Stimulated activated CD8-positive, alpha-beta memory T cell treated with anti-CD3 and anti-CD28 coated beads, Interleukin-4, amount 100 ng/mL, for 1 hour (primary cell): ENCODE measurements at places on chromosomes 6 and 20.

- no peak for DNase-seq
Measured at GRCh38 chr6:51199733-51200260, 381.1 kb downstream of the TFAP2B start.

DNA sequence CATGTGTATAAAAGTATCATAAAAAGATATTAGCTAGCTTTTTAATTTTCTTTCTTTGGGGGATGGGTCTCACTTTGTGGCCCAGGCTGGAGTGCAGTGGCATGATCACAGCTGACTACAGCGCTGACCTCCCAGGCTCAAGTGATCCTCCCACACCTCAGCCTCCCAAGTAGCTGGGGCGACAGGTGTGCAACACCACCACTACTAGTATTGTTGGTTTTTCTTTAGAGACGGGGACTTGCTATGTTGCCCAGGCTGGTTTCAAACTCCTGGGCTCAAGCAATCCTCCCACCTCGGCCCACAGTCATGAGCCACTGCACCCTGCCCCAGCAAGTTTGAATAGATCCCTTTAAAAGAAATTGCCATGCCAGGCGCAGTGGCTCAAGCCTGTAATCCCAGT is 6.5 kb downstream of the TCFL5 start:
- DNase-seq: no peak

DNA sequence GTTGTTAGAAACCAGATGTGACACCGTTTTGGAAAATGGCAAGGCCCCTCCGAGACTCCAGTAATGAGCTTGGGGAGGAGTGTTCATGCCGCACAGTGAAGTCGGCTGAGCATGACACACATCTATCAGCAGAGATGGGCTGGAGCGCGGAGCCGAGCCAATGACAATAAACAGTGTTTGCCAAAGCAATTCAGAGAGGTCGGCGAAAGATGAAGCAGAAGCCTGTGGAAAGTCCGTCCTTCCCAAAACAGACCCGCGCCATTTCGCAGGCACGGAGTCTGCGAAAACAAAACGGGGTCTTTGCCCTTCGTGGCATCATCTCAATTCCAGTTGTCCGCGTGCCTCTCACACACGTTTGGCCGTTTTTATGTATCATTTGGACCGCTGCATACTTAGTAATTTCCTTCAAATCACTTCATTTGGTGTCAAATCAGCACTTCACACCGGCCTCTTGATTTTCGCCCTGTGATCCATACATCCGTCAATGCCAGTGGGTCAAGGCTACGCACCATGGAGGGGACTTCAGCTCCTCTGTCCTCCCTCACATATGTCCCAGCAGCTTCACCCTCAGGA is 71.3 kb downstream of the SULF2 start:
- DNase-seq: no peak

GRCh38 chr6:153677522-153677921 is 361.5 kb upstream of the OPRM1 start:
- no peak for DNase-seq

DNA sequence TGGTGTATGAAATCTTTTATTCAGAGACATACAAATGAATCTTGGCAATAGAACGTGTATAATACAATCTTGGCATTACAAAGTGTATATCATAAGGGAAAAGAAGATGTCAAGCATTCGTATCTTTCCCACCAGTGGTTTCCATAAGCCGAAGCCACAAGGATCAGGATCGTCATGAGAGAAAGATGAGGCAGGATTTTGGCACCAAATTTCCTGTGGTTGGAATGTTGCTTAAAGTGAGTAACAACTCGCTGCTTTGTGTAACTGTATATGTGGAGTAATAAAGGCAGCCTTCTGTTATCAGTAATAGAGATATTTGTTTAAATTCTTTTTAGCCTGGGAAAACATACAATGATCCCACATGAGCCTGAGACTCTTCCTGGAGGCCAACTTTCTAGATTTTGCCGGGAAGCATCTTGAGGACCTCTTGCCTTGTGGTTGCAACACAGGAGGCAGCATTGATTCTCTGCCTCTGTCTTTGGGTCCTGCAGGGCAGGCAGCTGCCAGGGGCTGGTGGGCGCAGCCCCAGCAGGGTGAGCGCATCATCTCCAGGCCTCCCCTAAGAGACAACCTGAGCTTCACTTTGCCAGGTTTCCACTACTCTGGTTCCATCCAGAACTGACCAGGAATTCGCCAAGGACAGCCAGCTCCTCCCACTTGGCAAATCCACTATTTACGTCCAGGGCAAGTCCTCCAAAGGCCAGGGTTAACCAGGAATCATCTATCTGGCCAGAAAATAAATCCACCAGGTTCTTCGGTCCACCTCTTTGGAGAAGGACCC is 230.9 kb upstream of the SULF2 start:
- DNase-seq: no peak

DNA sequence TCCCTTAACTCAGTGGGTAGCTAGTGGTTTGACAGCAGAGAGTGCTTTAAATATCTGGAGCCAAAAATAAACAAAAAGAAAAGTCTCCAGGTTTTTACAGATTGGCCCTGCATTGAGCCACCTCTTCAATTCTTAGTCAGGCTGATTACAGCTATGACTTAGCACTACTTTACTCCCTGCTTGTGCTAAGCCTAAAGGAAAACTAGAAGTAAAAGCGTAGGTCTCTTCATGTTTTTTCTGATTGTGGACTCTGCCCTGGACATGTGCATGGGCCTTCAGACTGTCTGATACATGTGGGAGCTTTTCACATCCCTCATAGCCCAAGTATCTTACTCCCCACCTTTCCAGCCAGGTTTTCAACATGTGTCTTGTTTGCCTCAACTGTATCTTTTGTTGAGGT is 33.3 kb downstream of the KPNA5 start:
- no peak for DNase-seq

- no peak for DNase-seq
Measured at GRCh38 chr6:132286298-132287019, 114.8 kb downstream of the MOXD1 start.

- DNase-seq: no peak
Measured at GRCh38 chr6:108806171-108806570, 42.1 kb upstream of the ARMC2 start.
